ENCODE measurements at places on chromosomes 11 and 22.

GRCh38 chr11:134139873-134140331 lies 71.0 kb downstream of the JAM3 start:
- peak; percentile 86 for DNase-seq

DNA sequence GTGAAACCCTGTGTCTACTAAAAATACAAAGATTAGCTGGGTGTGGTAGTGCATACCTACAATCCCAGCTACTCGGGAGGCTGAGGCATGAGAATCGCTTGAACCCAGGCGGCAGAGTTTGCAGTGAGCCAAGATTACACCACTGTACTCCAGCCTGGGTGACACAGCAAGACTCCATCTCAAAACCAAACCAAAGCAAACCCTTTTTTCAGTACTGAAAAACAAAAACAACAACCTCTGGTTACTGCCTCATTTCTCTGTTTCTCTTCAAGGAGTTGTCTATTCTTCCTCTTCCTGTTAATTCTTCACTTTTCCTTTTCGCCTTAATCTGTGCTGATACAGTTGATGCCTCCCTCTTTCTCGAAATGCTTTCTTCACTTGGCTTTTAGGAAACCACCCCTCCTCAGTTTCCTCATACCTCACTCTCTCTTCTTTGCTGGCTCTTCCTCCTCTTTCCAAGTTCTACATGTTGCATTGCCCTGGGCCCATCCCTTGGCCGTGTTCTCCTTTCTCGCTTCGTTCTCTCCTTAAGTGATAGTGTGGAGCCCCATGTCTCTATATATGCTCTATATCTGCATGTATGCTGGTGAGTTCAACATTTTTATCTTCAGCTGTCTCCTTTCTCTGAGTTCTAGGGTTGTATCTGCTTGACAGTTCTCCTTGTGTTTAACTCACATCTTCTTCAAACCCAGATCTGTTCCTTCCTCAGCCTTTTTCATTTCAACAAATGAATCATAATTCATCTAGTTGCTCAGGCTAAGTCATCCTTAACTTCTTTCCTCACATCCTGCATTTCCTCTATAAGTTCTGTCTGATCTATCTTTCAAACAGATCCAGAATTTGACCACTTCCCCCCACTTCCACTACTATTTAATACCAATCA lies 37.1 kb downstream of the NUCB2 start:
- no peak for DNase-seq

- DNase-seq, result peak; percentile 43
Measured at GRCh38 chr11:20873054-20873453, 203.7 kb downstream of the NELL1 start.

DNA sequence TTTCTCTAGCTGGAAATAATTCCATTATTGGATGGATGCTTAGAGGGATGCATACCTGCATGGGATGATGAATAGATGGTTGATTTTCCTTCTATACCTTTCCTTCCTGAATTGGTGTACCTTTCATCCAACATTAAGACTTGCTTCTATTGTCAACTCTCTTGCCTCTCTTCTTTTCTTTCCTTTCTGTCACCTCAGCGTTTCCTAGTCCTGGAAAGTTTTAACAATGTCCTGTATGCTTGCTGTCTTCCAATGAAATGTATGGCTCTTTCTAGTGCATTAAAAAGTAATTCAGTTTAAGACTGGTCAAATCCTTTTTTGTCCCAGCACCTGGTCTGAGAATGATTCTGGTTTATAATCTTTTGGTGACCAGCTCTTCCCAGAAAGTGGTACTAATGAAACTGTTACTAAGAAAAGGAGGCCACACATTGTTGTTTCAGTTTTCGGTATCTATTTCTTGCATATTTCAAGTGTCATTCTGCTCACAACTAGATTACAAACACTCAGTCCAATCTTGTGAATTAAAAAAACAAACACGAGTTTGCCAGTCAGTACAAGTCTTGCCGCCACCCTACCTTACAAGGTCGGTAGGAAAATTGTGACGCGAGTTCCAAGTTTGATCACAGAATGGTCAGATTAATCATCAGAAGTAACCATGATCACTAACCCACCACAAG lies 8.0 kb downstream of the POU2AF1 start:
- DNase-seq, result no peak

DNA sequence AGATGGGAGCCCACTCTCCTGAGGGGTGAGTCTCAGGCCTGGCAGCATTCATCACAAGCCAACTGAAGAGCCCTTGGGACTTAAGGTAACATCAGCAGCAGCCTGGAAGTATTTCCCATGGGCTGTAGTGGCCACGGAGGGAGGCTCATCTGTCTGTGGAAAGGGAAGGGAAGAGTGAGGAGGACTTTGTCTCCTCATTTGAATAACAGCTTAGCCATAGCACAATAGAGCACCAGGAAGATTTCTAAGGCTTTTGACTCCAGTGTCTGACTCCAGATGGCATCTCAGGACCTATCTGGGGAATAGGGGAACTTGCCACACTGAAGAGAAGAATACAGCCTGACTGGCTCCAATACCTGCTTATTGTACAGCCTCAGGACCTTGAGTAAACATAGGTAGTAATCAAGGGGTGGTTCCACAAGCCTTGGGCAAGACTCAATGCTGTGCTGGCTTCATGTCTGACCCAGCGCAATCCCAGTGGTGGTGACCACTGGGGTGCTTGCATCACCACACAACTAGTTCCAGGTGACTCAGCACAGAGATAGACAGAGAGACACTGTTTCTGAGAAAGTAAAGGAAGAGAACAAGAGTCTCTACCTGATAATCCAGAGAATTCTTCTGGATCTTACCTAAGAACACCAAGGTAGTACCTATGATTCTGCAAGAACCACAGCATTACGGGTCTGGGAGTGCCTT lies 510.5 kb upstream of the CCDC179 start:
- DNase-seq, result no peak

GRCh38 chr11:101428918-101429317 lies 154.9 kb downstream of the TRPC6 start:
- peak; percentile 12 for DNase-seq

DNA sequence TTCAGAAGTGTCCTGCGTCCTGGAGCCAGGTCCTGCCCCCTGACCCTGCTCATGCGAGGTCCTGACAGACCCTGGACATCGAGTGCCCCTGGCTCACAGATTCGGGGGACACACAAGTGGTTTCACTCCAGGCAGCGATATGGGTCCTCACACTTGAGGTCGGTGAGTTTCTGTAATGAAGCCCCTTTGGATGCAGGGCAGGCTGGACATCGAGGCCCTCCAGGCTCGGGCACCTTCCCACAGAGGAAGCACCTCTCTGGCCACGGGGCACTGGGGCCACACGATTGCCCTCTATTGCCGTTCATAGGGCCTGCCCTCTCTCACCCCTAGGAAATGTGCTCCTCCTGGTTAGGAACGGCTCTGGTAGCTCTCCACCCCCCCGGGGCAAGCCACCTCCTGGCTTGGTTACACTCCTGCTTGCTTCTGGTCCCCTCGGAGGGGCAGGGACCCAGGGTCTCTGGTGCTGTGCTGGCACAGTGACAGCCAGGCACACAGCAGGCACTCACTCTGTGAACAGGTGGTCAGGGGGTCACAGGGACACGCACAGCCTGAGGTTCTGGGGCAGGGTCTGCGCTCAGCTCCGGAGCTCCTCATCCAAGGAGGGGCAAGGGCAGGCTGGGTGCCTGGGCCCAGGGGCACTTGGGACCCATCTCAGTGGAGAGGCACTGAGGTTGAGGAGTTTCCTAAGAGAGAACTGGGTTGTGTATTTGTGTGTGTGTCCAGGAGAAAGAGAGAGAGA lies 907.7 kb downstream of the BRD1 start:
- no peak for DNase-seq

DNA sequence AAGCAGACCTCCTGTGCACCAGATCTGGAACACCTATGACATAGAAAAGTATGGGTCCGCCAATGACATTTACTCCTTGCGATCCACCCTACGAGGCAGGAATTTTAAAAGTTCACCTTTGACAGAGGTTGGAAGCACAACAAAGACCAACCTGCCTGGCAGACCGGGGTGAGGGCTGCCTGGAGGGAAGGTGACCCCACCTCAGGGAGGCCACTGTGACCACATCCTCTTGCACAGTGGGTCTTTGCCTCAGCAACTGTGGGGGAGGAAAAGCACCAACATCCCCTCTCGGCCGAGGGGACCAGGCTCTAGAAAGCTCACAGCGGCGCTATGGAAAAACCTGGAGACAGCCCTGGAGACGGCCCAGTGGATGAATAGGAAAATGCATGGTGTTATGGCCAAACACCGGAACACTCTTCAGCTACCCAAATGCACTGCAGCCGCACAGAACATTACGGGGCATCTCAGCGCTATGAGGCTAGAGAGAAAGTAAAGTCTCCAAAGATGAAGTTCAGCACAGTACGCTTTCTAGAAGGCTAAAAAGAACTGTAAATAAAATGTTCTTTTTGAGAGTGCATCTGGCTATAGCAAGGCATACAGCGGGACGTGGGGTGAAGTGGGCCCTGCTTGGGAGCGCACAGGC lies 1.8 kb upstream of the SHISAL1 start:
- DNase-seq, result no peak

- no peak for DNase-seq
Measured at GRCh38 chr22:24706054-24706453, 68.5 kb downstream of the PIWIL3 start.

- DNase-seq, result no peak
Measured at GRCh38 chr11:15893080-15893492, 463.3 kb downstream of the SOX6 start.

DNA sequence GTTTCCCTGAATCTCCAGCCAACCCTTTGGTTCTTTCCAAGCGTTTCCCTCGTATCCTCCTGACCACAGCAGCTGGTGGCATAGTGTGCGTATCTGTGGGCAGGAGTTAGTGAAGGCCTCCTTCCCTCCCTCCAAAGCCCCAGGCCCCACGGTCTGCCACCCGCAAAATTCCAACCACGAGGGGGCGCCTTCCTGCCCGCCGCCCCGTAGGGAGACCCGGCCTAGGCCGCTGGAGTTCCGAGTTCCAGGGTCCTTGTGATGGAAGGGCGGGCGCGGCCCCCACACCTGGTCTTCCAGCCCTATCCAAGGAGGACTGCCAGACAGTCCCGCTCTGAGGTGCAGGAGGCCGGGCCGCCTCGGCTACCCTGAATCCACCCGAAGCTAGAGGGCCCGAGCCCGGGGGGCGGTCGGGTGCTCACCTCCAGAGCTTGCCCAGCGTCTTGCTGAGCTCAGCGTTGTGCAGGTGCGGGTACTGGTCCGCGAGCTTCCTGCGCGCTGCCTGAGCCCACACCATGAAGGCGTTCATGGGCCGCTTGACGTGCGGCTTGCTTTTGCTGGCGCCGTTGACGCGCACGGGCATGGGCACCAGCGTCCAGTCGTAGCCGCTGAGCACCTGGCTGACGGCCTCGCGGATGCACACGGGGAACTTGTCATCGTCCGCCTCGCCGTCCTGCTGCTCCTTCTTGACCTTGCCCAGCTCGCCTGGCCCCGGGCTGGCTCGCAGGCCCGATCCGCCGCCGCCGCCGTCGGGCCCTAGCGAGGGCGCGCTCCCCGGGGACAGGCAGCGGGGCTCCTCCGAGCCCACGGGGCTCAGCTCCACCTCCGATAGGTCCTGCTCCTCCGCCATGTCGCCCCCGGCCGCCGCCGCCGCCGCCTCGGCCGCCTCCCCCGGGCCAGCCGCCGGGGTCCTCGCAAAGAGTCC lies 1.2 kb downstream of the SOX10 start:
- no peak for DNase-seq

DNA sequence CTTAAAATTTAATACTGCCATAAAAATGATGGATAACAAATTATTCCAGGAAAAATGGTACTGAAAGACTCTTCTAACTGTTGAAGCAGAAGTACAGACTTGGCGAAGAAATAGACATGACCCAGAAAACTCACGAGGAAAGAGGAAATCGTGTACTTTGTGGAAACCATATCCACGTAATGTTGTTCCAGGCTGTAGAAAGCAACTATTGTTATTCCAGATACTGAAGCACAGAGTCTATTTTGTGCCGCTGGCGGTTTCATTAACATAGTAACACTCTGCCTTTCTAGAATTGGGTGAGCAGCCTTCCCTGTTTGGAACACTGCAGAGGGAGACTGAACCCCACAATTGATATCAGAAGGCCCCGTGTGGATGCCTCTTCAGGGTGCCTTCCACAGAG lies 310.6 kb downstream of the TBC1D22A start:
- no peak for DNase-seq

DNA sequence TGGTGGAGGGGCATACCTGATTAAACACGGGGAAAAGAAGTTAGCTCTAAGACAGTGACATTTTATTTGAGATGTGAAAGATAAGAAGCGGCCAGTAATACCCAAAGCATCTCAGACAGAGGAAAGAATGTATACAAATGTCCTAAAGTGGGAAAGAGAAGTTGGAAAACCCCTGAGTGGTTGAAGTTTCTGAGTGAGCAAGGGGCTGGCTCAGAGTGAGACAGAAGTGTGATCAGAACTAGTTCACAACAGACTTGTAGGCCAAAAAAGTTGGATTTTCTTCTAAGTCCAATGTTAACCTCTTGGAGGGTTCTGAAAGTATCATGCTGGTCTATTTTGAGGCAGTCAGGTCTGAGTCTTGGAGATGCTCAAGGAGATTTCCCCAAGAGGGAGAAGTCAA lies 608.7 kb downstream of the SOX6 start:
- no peak for DNase-seq

DNA sequence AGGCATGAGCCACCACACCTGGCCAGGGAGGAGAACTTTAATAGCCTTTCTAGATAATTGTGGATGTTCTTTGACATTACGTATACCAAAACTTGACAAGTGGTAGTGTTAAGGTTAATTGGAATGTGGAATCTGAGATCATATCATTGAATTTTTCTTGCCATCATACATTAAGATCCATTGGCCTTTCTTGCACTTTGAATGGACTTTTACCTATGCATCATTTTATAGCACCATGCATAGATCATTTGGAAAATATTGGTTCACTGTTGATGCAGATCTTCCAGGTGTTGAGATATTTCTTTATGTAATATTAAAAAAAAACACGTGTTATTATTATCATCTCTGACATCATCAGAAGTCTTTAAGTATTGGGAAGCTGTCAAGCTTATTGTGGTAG lies 36.5 kb downstream of the ACER3 start:
- no peak for DNase-seq

- DNase-seq, result no peak
Measured at GRCh38 chr11:119700536-119701346, 28.3 kb downstream of the NECTIN1 start.

GRCh38 chr22:28594797-28595462 lies 84.7 kb downstream of the TTC28 start:
- DNase-seq, result peak; percentile 61

DNA sequence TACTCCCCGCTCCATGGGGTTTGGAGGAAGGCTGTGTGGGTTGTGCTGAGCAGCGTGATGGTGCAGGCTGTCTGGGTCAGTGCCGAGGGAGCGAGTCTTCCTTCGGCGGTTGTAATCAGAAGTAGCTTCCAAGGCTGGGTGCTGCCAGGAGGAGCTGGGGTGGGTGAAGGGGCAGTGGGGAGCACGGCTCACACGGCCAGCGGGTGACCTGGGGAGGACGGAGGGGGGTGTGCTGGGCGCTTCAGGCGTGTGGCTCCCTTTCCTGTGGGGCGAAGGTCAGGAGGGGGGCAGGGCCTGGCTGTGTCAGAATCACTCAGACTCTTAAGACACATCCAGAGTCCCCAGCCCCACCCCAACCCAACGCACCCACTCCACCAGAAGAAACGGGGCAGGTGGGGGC lies 60.2 kb downstream of the LRP5 start:
- no peak for DNase-seq

Data from KBM-7 (cell line).